CD4-positive, alpha-beta T cell treated with Interleukin-15 for 1 hour (primary cell): ENCODE measurements at places on chromosomes 6 and 20.

- DNase-seq = no peak
These were observed 132.9 kb downstream of the PRDM13 start for GRCh38 chr6:99739526-99739925.

GRCh38 chr6:85865420-85866369 is 223.0 kb upstream of the SYNCRIP start:
- DNase-seq = no peak

DNA sequence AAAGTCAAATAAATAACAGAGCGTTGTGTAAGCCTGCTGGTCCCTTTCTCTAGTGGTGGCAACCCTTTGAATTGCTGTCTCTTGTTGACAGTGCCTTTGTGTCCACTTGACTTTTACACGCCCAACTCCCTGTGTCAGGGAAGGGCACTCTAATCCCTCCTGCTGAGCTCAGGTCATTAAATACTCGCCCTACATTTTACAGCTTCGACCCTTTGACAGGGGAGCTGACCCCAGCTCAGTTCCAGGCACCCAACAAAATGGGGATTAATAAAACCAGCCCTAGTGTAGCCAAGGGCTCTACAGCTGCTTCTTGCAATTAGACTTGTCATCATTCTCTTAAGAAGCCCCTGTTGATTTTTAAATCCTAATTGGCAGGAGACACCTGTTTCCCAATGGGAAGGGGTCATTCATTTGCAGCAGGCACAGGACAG is 308.2 kb downstream of the EYA4 start:
- DNase-seq = no peak

GRCh38 chr6:36147294-36147693 is 17.0 kb downstream of the MAPK13 start:
- no peak for DNase-seq

DNA sequence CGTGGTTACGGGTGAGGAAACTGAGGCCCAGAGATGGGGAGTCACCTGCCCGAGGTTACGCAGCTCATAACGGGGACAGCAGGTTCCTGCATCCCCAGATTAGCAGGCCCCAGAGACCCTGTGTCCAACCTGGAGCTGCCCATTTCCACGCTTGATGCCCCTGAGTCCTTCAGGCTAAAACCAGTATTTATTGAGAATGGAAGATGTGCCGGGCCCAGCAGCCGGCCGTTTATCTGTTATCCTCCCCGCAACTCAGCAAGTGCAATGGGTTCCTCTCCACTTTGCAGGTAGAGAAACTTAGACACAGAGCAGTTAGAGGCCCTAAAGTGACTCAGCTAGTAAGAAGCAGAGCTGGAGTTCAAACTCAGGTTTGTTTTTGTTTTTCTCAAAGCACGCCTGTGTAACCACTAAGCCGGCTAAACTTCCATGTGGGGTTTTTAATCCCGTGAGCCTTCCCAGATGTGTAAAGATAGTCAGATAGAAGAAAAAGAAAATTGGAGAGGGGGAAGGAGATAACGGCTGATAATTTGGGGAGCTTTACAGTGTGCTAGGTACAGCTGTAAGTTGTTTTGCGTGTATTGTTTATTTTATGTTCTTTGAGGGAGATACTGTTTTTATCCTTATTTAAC is 775 bp downstream of the PFDN4 start:
- DNase-seq = no peak

DNA sequence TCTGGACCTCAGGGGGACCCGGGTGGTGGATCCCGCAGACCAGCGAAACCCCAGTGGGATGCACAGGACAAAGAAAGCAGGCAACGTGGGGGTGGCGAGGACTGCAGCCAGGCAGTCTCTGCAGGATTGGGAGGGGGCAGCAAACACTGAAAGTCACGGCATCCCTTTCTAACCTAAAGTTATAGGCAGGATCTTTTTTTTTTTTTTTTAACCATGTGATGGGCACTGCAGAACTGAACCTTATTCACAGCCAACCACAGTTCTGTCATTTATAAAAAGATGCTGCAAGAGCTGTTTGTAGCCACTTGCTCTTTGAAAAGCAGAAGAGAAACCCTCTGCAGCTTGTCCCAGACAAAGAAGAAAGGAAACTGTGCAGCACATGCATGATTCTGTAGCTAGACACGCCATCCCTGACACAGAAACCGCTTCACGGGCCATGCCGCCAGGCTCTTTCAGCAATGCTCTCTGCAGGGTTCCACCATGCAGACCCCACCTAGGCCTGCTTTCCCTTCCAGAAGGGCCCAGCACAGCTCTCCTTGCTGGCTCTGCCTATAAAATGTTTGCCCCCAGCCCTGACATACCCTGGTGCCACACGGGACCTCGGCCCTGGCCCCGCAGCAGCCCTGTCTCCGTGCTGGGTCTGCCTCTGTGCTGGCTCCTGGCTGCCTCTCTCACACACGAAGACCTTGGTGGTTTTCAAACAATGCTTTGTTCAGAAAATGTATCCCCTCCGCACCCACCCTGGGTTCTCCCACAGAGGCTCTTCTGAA is 70.8 kb downstream of the PYGB start:
- peak; percentile 47 for DNase-seq

DNA sequence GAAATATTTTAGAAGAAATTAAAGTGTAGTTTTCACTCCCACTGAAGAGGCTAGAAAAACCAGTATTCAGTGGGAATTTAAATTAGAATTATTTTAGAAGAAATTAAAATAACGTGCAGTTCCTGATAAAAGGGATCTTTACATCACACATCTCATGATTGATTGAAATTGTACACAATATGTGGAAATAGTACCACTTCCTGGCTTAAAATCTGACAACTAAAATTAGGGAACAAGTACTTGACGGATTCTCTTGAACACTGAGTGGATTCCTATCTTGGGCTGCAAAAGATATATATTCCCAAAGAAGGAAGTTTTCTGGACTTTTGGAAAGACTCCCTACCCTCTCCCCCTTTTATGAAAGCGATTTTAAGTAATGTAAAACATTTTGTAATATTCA is 14.6 kb upstream of the MTCL3 start:
- DNase-seq = no peak

DNA sequence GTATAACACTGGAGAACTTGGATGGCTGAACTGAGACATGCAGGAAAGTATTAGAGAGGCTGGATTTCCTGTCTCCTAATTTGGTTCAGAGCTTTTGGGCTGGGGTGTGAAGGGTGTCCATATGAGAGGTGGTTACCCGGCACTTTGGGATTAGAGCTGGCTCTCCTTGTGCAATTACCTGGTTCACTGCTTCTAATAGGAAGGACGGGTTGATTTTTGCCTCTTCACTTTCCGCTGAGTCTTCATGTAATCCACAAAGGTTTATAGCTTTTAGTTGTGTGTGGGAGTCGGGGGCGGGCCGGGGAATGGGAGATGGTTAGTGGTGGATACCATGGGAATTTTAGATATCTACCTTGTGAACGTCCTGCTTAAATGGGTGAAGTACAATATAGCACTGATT is 151.5 kb downstream of the BTBD3 start:
- no peak for DNase-seq

DNA sequence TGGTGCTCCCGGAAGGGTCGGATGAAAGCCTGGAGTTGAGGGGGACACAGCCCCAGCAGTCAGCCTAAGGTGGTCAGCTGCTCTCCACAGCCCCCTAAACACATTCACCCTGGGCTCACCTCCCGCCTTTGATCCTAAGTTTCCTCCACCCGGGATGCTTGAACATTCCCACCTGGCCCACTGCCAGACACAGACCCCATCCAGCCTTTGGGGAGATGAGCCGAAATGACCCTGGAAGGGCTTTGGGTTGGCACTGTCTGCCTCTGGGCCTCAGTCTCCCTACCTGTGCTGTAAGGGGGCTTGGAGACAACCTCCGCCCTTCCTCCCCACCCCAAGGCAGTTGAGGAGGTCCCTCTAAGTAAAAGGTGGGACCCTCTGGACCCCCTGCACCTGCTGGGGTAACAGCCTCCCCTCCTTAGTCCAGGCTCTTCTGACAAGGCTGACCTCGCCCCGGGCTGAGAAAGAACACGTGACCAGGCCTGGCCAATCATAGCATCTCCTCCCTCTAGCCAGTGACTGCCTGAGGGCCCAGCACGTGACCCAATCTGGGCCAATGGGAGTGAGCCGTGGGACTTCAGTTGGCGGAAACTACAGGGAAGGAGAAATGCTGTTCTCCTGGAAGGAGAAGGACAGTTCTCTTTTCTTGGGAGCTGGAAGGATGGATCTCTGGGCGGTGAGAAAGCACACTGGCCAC is 16.9 kb upstream of the UBE2V1 start:
- DNase-seq = no peak

DNA sequence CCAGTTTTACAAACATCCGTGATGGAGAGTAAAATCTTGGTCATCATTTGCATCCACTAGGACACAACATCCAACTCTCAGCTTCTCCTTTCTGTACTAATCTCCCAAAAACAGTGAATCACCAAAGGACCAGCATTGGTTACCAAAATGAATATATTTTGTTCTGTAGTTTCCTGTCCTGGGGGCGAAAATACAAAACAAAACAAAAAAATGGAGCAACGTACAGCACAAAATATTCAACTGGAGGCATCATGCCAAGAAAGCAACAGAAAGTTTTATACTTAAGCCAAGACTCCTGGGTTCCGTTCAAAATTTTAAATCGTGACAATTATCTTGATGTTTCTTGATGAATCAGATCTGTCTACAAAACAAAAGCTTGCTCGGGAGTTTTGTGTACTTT is 126.6 kb upstream of the CCDC28A start:
- DNase-seq = no peak

GRCh38 chr6:77136086-77136485 is 327.2 kb downstream of the HTR1B start:
- no peak for DNase-seq

DNA sequence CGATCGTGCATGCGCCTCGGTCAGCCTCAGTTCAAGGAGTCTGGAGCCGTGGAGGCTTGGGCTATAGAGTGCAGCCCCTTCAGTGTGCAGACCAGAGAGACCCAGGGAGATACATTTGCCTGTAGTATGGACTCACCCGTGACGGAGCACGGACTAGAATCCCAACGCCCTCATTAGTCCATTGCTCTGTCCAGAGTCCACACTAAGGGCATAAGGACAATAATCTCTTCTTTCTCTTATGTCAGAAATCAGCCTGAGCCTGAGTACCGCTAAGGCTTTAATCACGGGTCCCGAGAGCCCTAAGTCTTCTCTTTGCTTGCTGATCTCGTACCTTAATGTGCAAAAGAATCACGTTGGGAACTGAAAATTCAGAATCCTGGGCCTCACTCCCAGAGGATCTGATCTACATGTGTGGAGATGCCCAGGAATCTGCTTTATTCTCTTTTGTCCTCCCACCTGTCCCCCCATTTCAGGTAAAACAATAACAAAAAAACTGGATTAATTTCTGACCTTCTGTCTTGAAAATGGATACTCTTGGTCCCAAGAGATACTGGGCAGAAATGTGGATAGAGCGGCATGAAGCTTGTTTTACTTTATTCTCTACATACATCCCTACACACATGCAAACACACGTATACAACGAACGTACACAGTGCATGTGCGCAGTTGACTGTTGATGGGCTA is 671 bp downstream of the BPHL start:
- DNase-seq = no peak

DNA sequence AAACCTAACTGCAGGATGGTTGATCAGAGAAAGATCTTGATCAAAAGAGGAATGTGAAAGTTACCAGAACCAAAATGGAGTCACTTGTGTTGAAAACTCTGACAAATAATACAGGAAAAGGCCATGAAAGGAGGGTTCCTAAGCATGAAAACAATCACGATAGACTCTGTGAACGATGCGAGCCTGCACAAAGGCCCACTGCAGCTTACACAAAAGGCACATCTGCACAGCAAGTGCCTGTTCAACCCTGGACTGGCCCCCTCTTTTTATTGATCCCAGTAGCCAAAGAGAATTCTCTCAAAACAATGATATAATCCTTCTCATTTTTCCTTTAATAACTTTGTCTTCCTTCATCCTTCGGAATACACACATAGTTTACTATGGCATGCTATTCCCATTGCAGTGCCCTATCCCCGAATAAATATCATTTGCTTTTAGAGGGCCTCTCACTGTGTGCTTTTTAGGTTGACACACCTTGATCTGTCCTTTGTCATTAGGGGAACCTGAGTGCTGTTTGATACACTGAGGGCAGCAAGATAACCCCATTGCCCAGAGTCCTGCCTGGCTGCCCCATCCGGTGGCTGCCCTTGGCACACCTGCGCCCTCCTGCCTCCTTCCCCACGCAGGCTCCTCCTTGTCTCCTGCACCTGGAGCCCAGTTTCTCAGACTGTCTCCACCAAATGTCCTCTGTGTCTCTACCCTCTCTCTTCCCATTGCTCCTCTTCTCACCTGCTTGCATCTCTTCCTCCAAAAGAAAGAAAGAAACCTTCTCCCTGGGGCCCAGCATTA is 98.3 kb upstream of the FRMD1 start:
- DNase-seq = no peak

DNA sequence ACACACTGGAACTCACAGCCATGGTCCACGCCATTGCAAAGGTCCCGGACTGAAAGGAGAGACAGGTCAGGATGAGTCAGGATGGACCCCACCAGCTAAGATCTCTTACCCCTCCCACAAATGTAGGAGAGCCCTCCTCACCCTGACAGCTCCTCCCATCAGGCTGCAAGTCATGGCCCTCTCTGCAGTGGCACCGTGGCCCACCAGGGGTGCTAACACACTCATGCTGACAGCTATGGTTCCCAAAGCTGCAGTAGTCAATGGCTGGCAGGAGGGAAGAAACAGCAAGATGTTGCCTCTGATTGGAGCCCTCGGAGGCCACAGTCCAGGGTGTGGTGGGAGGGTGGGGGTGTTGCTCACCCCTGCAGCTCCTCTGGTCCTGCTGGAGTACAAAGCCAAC is 5.7 kb upstream of the RBPJL start:
- DNase-seq = no peak

DNA sequence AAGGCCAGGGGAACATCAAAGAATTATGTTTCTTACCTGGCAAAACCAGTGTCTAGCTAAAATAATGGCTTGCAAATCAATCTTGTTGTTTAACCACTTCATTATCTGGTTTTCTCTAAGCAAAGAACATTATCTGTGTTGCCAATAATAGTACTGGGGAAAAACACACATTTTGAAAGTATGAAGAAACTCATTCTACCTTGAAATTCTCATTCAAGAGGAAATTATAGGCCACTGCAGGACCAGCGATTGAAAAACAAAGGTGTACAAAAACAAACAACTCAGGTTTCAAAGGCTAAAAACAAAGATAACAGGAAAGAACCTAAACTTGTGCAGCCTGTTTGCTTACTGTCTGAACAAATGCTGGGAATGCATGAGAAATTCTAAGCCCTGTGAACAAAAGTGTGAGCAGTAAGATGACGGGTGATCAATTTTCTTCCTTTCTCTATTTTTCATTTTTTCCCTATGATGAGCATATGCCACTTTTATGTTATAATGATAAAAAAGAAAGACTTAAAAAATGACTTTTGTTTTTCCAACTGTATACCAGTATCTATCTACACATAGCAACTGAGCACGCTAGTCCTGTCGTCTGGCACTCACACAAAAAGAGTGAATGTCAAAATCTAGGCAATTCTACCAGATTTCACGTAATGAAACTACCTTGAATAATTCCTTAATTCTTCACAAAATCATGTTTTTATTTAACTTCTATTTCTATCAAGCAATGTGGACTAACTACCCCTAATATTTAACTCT is 117.9 kb downstream of the SGK1 start:
- DNase-seq = no peak
